Stimulated activated CD8-positive, alpha-beta memory T cell treated with anti-CD3 and anti-CD28 coated beads, Interleukin-7, amount 100 ng/mL, for 1 hour (primary cell): ENCODE measurements at places on chromosomes 1 and 21.

- no peak for DNase-seq
These were observed 29.4 kb upstream of the SSX2IP start for GRCh38 chr1:84719543-84720217.

GRCh38 chr1:161781995-161782394 is 15.9 kb downstream of the ATF6 start:
- DNase-seq, result no peak

GRCh38 chr1:180970333-180971079 is 52.2 kb downstream of the STX6 start:
- no peak for DNase-seq

- DNase-seq, result no peak
These were observed 25.2 kb downstream of the NHLH2 start for GRCh38 chr1:115815694-115816093.

DNA sequence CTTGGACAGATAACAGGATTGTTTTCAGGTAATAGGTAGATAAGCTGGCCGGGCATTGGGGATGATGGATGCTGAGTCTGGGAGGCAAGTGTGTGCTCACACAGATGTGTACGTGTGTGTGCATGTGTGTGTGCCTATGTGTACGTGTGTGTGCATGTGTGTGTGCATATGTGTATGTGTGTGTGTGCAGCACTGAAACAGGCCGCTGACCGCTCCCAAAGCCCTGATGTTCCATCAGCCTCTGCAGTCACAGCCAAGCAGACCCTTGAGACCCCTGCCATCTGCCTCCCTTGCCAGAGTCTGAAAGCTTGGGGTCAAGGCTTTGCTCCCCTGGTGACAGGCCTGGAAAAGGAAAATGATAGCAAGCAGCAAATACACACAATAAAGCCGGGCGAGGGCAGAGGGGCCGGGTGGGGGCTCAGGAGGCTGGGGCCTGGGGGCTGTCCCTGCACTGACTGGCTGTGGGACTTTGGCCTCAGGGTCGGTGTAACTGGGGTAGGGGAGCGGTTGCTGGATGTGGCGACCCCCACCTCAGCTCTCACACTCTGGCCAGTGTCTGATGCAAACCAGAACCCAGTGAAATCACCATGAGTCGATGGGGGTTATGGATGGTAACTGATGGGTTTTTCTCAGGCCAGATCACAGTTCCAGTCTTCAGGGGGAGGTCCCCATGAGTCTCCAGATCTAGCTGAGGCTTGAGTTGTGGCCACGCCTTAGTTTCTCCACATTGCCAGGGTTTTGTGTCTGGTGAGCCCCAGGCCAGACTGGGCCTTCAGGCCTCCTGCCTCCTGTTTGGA is 9.2 kb upstream of the TNFRSF8 start:
- DNase-seq, result no peak

GRCh38 chr21:25326181-25326580 is 281.1 kb downstream of the MRPL39 start:
- no peak for DNase-seq

DNA sequence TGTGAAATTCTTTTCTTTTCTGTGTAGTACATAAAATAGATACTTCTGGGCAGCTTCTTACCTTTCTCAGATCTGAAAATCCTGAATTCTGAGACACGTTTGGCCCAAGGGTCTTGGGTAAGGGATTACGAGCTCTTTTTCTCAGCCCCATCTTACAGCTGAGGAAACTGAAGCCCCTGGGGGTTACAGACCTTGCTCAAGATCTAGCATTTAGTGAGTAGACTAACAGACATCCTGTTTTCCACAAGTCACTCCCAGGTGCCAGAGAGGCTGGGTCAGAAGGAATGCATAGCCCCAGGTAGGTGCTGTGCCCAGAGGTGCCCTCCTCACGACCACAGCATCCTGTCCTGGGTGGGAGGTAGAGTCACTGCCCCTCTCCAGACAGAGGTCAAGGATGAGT is 13.2 kb upstream of the CREG1 start:
- DNase-seq, result no peak

- DNase-seq, result no peak
These were observed 146.1 kb downstream of the HMCN1 start for GRCh38 chr1:185880330-185880729.

DNA sequence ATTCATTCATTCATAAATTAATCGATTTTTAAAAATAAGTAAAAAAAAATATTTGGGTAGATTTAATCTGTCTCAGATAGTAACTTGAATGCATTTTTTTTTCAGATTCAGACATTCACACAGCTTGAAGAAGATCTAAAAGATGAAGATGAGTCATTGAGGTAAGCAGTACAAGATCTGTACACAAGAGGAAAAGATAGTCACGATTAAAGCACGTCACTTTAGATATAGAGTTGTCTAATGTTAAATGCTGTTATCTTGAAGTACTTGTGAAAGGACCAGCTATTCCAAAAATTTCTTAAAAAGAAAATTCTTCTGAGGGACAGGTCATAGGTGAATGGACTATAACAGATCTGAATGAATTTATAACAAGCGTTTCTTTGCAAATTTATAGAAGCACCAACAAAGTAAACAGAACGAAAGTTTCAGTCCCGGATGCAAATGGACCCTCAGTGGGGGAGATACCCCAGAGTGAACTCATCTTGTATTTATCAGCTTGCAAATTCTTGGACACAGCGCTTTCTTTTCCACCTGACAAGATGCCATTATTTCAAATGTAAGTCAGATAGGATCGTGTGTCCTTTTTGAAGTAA is 31.2 kb upstream of the MORC3 start:
- no peak for DNase-seq

DNA sequence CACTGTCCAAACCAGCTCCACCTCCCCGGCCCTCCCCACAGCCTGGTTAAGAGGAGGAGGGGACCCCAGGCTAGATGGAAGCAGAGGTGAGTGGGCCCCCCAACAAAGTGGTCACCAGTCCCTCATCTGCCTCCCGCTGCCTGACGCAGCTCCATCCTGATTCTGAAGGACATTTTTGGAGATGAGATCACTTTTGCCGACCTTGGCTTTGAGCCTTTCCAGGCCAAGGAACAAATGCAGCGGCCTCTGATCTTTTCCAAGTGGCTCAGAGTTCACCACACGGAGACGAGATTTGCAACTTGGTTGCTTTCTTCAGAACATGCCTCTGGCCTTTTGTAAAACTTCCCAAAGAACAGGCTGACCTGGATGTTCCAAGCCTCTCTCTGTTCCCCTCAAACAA is 223.1 kb downstream of the NPHP4 start:
- DNase-seq, result no peak

DNA sequence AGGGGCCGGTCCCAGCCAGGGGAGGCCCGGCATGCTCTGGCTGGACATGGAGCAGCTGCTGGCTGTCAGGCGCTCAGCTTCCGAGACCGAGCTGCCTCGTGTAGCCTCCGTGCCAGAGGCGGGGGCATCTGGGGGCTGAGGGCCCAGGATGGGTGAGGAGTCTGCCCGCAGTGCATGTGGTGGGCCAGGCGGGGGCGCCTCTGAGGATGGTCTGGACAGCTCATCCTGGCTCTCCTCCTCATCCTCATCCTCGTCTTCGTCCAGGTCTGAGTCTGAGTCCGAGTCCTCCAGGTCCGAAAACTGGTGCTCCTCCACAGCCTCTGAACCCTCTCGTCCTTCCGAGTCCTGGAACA is 28.9 kb upstream of the EDN2 start:
- no peak for DNase-seq

GRCh38 chr1:63908016-63908415 is 134.2 kb downstream of the ROR1 start:
- no peak for DNase-seq
